ENCODE measurements at places on chromosomes 16 and 17.

GRCh38 chr17:30263552-30264333, 28.0 kb downstream of the BLMH start:
- no peak for DNase-seq

GRCh38 chr17:42535155-42536047, 640 bp upstream of the NAGLU start:
- no peak for DNase-seq

DNA sequence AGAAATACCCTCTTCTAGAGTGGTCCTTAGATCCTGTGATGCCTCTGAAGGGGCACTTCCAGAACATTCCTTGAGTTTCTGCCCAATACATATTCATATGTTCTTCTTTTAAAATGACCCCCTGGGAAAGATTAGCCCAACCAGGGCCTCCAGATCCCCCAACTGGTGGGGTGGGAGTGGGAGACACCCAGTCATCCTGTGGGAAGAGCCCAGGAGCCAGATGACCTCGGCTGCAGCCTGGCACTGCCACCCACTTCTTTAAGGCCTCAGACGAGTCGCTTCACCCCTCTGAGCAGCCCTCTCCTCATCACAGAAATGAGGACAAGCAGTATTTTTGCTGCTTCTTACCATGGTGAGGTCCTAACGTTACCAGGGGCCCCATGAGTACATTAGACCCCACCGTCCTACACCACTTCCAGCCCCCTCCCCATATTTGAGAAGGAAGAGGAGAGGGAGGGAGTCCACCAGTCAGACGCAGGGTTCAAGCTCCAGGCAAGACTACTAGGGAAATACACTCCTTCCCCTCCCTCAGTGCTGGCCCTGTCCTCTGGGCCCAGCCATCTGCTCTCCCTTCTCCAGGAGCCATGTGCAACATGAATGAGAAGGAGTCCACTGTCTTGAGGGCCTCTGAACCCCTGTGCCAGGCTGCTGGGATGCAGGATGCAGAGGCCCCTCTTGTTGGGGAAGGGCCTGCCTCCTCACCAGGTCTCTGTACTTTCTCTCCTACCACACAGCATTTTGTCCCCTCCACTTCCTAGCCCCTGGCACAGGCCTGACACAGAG, 11.8 kb downstream of the MPO start:
- DNase-seq, result no peak

DNA sequence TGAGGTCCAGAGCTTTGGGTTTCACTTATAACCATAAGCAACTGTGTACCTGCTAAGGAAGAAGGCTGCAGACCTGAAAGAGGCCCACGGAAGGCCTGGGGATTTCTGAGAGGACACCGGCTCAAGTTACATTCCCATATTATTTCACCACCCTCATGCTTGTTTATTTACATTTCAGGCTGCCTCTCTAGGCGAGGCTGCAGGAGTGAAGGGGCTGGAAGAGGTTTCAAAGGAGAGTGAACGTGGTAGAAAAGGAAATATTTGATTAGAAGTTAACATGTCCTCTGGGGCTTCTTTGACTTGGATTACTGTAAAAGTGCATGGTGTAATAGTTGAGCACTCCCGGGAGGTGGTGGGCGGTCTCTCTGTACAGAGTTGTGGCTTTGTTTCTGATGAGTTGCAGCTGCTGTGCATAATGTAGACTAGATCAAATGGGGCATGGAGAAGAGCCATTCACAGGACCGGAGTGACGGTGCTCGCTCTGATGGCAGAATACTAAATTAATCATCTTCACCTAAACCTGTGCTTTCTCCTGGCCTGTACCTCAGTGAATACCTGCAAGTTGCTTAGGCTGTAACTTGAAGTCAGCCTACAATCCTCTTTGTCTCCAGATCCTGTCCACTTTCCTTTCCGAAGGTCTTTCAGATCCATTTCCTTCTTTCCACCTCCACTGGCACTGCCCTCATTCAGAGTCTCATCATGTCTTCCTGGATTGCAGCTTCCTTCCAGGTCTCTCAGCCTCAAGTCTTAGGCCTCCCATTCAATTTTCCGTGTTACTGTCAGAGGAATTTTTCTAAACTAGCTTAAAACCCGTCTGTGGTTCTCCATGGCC, 1.9 kb upstream of the CPD start:
- peak; percentile 26 for DNase-seq

DNA sequence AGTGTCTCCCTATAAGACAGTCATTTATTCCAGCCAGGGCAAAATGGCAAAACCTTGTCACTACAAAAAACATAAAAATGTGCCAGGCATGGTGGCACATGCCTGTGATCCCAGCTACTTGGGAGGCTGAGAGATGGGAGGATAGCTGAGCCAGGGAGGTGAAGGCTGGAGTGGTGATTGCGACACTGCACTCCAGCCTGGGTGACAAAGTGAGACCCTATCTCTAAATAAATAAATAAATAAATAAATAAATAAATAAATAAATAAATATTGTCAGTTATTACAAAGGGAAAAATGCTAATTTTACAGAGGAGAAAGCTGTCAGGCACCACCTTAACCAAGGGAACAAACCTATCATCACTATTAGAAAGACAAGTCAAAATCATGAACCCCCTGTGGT, 75.5 kb downstream of the STH start:
- no peak for DNase-seq

- DNase-seq, result no peak
These were observed 4.5 kb upstream of the NME4 start for GRCh38 chr16:392450-393030.

GRCh38 chr16:47132308-47132707, 11.4 kb downstream of the NETO2 start:
- no peak for DNase-seq

All from stimulated activated CD4-positive, alpha-beta T cell treated with anti-CD3 and anti-CD28 coated beads, TNF-alpha, amount 100 ng/mL, for 4 hours (primary cell).